ENCODE measurements at places on chromosomes 3 and 15.

DNA sequence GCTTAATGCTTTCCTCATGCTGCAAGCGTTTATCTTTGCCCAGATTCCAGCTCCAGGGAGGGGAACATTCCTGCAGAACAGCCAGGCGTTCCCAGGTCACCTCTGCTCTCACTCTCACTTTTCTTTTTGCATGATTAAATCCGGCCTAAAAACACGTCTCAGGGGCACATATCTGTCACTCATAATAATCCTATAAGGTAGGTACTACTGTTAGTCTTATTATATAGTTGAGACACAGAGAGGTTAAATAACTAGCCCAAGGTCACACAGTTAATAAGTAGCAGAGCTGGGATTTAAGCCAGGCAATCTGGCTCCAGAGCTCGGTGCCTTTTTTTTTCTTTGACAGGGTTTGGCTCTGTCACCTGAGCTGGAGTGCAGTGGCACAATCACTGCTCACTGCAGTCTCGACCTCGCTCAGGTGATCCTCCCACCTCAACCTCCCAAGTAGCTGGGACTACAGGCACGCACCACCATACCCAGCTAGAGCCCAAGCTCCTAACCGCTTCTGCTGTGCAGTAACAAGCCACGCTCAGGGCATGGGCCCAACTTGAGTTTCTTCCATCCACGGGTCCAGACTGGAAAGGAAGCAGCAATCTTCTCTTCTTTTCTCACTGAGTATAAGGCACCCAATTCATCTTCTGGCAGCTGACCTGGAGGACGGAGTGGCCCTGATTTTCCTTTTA lies 96.5 kb downstream of the LIPC start:
- no peak for DNase-seq

GRCh38 chr3:14946739-14947099 lies 664 bp upstream of the NR2C2 start:
- no peak for DNase-seq

GRCh38 chr15:40282147-40282868 lies 556 bp downstream of the ANKRD63 start:
- no peak for DNase-seq

DNA sequence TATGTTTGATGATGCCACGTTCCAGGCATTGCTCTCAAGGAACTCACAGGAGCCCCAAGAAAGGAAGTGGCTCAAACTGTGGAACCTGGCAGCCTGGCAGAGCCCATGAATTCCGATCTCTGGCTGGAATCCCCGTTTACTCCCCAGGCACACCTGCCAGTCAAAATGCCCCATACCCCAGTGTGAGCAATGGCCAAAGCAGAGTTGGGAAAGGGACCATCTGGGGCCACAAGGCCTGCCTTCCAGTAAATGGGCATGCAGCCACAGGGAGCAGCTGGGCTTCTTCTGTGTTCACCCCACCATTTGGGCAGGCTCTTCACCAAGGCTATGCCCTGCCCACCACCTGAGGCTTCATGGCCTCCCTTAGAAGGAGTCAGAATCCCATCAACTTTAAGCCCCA lies 257.0 kb upstream of the GOLGA6L4 start:
- DNase-seq: no peak

- DNase-seq: no peak
These were observed 118.2 kb upstream of the RAP2B start for GRCh38 chr3:153043729-153044328.

DNA sequence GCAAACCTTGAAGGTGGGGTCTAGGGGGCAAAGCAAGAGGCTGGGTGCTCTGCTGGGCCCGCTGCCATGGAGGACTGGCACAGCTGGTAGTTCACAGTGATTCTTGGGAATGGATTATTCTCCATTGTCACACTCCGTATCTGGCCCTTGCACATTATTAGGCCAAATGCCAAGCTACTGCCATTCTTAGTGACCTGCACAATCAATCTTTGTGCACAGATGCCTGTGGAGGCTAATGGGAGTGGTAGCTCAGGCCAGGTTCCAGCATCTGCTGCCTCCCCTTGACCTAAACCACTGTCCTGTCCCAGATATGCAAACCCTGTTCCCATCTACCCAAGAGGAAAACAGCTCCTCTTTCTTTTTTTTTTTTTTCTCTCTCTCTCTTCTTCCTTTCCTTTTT lies 67.5 kb downstream of the TIPARP start:
- DNase-seq: no peak

DNA sequence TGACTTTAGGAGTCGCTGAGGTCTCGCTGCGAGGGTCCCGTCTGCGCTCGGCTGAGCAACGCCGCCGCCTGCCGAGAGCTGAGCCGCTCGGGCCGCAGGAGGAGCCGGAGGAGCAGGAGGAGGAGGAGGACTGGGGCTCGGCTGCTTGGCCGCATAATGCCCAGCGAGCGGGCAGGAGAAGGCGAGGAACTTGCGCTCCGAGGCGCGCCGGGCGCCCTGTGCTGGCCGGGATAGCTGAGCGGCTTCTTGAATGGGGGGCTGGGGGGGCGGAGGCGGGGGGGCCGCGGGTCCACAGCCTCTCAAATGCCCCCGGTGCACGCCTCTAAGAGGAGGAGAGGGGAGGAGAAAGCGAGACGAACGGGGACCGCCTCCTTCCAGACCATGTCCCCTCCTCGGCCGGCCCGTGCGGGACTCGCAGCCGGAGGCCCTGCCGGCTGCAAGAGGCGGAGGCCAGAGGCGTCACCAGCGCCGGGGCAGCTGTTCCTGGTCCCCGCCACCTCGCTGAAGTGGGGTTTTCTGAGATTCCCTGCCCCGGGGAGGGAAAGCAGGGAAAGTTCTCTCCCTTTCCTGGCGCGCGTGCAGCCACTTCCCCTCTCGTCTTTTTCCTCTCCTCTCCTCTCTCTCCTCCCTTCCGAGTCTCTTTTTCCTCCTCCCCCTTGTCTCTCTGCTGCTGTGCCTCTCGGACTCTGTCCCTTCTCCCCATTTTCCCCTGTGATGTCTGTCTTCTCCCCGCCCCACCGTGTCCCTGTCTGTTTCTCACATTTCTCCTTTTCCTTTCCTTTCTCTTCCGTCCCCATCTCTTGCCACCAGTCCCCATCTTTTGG lies at the start of gene ADAMTS9:
Gene ADAMTS9, minus strand, starts transcription at position 220 of the 824 bp plus-strand sequence. CDS start 343 bp downstream, outside the sequence.
- peak; percentile 77 for DNase-seq

DNA sequence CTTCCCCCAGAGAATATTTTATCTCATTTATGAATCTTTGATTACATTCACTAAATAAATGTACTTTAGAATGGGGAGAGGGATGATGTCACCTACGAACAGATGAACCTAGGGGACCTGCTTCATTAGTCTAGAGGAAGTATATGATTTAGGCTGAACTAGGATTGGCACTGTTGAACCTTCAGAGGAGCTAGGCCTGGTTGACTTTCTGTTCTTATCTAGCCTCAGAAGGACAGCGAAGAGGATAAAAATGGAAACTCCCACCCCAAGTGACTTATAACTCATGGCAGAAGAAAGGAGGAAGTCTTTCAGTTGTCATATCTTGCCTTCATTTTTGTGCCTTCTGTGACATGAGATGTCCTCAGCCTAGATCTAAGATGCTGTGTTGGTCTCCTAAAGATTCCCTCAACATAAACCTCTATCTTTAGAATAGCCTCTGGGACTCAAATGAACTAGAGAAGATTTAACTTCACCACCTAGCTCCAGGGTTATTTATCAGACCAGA lies 42.6 kb downstream of the POLG start:
- no peak for DNase-seq

GRCh38 chr15:71806452-71806931 lies 3.9 kb upstream of the NR2E3 start:
- DNase-seq: no peak

DNA sequence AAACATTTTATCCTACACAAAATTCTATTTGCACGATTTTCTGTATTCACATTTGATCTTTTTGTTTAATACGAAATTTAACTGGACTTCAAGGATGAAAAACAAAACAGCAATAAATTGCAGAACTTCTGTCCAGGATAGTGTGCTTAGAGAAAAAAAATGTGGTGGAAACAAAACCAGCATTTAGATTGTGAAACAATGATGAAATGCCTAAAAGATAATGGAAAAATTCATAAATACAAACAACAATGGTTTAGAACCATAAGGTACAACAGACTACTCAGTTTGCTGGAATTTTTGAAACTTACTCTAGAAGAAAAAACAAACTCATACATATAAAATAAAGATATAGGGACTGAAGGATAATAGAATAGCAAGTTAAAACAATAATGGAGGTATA lies 234.0 kb downstream of the BCHE start:
- DNase-seq: no peak

DNA sequence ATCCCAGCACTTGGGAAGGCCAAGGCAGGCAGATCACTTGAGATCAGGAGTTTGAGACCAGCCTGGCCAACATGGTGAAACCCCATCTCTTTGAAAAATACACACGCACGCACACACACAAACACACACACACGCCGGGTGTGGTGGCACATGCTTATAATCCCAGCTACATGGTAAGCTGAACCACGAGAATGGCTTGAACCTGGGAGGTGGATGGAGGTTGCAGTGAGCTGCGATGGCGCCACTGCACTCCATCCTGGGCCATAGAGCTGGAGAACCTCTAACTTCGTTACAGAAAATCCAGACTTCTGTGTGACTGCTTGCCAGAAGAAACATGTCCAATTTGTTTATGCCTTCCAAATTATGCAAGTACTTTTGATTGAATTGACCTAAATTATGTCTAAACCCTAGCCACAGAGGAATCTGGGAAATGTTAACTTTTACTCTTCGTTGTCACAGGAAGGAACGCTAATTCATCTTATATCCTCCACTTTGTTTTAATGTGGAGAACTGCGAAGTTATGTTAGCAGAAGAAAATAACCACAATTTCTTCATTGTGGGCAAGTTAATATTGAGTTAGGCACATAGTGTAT lies 21.7 kb downstream of the TRIM59 start:
- DNase-seq: no peak

DNA sequence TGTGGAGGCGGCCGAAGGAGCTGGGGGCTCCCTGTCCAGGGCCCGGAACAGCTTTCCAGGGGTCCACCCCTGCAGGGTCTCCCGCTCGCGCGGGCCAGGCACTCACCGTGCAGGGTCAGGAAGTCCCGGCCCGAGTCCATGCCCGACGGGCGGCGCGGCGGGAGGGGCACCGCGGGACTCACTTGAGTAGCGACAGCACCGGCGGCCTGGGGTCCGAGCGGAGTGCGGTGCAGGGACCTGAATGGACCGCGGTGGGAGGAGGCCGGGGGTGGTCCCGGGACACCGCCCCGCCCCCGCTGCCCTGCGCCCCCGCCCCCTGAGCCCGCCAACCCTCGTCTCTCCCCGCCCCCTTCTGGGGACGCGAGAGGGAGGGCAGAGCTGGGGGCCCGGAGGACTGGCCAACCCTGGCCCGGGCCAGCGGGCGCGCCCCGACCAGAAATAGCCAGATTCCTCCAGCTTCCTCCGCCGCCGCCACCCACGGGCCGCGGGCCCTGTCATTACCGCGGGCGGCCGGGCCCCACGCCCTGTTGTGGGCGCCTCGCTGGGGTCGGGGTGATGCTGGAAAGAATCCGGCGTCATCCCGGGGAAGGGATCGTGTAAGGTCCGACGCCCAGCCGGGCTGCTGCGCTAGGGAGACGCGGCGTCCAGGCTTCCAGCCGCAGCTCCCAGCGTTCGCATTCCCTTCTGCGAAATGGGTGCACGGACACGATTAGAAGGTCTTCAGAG lies at the start of gene PLCD1:
Gene PLCD1, minus strand, starts transcription at position 243 of the 726 bp plus-strand sequence. Its CDS starts 103 bp downstream, at position 140.
- peak; percentile 71 for DNase-seq

DNA sequence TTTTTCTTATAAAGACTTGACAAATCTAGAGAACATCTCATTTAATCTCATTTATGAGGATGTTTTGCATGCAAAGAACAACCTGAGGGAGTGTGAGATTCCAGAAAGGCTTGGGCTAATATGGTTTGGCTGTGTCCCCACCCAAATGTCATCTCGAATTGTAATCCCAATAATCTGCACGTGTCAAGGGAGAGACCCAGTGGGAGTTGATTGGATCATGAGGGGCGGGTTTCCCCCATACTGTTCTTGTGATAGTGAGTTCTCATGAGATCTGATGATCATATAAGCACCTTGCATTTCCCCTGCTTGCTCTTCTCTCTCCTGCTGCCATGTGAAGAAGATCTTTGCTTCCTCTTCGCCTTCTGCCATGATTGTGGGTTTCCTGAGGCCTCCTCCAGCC lies 103.0 kb downstream of the ZNF385D start:
- DNase-seq: no peak

GRCh38 chr3:114846252-114846651 lies 300.8 kb downstream of the ZBTB20 start:
- DNase-seq: peak; percentile 45

DNA sequence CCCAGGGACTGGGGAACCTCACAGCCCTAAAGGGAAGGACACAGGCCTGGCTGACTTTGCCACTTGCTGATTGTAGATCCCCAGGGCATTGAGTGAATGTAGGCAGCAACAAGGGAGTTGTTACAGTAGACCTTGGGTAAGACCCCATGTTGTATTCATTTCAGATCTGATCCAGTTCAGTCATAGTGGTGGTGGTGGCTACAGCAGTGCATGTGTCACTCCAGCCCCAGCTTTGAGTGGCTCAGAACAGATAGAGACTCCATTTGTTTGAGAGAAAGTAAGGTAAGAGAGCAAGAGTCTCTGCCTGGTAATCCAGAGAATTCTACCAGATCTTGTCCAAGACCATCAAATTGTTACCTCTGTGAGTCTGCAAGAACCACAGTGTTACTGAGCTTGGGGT lies 278.7 kb upstream of the SATB1 start:
- no peak for DNase-seq

DNA sequence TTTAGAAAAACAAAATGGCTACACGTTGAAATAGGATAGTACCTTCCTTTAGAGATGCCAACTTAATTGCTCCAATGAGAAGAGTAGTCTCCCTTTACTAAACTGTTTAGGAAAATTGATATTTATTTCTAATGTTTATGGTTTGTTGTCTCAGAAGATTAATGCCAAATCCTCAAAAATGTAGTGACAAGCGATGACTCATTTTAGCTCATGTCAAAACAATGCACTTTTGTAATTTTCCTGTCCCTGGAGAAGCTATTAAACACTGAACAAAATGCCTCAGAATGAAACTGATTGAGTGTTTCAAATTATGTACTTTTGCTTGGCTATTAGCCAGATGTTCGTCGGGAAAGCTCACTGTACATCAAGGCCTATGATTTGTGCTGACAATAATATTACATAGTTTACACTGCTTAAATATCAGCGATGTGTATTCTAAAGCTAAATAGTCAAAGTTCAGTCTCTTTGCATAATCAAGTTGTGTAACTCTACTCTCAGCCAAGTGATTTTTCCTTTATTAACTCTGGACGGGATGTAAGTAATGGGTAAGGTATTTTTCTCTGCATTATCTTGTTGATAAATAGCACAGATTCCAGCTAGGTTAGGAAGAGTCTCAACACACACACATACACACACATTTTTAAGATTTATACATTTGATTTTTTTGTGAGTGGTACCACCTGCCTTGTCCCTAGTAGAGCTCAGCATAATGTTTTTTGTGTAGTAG lies 83.7 kb downstream of the CMSS1 start:
- no peak for DNase-seq

Data from Ammon's horn (tissue), 1 donor.